GM13976 (cell line): ENCODE measurements at places on chromosomes 7 and 10.

DNA sequence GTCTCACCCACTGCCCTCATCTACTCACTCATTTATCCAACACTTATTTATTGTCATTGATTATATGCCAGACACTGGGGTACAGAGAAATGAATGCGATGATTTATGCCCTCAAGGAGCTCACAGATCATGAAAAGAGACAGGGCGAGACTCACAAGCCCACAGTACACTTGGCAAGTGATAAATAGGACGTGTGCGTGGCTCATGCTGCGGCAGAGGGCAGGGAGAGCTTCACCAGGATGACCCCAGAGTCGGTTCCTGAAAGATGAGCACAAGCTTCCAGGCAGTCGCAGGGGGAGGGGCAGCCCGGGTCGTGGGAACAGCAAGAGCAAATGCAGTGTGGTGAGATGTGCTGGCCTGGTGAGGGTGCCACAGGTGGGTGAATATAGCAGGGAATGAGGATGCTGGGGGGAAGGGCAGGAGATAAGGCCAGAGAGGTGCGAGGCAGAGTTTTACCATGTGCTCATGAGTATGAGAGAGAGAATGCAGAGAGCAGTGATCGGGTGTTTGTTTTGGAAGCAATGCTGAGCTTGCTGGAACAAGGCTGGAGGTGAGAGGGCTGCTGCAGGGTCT is 70.9 kb downstream of the ATXN7L1 start:
- no peak for DNase-seq

DNA sequence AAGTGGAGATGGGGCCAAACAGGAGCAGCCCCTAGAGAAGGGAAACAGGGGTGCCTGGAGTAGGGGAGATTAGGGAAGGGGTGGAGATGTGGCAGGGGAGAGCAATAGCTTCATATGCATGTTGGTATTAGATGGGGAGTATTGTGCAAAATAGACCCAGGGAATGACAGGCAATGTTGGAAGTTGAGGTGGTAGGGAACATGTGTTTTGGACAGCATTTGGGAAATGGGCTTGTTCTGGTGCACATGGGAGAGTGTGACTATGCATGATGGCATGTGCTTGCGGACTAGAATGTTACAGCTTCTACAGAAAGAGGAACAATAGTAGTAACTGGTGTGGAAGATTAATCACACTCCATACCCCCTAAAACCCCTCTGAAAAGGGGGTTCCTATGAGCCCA is 10.4 kb downstream of the PAX2 start:
- DNase-seq: no peak

DNA sequence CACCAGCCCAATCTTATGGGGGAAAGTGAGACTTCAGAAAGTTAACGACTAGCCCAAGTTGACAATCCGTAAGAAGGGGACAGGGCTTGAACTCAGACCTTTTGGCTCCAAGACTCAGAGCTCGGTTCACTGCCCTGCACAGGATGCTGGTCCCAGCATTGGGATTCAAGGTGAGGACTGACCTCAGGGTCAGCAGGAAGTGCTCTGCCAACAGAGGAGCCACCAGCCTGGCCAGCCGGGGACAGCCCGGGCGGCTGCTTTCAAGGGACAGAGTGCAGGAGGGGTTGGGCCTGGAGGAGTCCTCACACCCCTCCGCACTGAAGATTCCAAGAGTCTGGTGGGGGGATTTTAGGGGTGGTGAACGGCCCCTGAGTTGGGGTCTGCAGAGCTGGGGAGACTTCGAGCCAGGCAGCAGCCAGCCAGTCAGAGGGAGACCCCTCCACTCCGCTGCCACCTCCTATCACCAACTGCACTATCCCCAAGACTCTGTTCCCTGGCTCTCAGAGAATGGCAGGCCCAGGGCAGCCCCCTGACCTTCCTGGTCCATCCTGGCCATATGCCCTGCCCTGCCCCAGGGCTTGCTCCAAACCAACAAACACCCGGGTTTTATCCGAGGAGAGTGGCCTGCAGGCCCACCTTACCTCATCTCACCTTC is 19.7 kb downstream of the TLL2 start:
- no peak for DNase-seq

GRCh38 chr7:15781944-15782343 is 95.5 kb upstream of the MEOX2 start:
- DNase-seq: no peak

DNA sequence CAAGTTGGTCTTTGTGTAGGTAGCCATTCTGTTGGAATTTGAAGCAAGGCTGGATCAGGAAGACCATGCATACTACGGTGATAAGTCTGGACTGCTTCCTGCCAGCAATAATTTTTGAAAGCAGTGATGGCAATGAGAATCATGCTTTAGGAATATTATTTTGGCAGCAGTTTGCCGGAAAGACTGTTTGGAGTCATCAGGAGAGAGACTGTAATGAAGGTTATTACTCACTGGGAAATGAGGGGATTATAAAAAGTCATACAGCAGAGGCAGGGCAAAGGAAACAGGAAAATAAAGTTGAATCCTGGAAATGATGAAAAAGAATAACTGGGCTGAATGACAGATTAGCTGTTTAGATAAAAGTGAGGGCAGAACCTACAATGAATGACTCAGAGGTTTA is 1136.8 kb upstream of the AUTS2 start:
- DNase-seq: no peak

- peak; percentile 78 for DNase-seq
These were observed 3.6 kb downstream of the NXPH1 start for GRCh38 chr7:8436965-8437364.

- no peak for DNase-seq
These were observed 67.6 kb downstream of the FAM53B start for GRCh38 chr10:124676416-124677062.

DNA sequence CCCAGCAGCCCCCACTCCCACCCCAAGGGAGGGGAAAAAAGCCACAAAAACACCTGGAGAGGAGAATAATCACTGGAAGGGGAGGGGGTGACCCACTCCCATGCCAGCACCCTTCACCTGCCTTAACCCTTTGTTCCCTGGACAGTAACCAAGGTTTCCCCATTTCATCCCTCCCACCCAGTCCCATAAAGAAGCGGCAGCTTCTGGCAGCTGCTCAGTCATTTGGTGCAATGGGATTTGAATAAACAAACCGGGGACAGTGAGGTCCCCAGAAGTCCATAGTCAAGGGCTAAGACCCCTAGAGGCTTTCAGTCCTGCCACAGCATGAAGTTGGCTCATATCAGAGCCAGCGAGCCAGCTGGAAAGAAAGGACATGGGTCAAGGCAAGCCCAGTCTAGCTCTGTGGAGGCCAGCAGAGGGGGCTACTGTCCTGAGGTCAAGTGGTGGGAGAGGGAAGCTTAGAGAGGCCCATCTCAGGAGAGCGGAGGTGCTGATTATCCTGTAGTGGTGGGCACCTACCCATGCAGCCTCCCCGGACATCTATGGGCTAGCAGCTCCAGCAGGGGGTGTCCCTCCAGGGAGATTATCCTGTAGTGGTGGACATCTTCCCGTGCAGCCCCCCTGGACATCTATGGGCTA is 58.9 kb upstream of the LBX1 start:
- DNase-seq: peak; percentile 47

GRCh38 chr10:45454262-45454661 is 80.2 kb downstream of the ALOX5 start:
- no peak for DNase-seq

DNA sequence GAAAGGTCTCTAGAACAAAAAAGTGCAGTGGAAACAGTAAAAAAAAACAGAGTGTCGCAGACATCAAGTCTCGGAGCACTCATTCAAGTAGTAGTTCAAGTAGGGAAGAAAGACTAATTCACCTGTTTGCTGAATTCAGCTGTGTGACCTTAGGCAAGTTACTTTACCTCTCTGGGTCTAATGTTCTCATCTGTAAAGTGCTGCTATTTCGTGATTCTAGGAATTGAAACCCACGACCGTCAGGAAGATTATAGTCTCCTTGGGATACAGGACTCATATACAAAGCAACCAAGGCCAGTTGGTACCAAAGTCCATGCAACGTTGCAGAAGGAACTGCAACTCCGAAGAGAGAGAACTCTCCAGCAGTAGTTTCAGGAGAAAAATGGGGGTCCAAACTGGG is 26.1 kb downstream of the PRKCQ start:
- DNase-seq: no peak

- no peak for DNase-seq
These were observed 40.5 kb upstream of the MTPAP start for GRCh38 chr10:30389543-30389942.

- DNase-seq: no peak
These were observed 140.5 kb downstream of the FGFR2 start for GRCh38 chr10:121457729-121458128.

DNA sequence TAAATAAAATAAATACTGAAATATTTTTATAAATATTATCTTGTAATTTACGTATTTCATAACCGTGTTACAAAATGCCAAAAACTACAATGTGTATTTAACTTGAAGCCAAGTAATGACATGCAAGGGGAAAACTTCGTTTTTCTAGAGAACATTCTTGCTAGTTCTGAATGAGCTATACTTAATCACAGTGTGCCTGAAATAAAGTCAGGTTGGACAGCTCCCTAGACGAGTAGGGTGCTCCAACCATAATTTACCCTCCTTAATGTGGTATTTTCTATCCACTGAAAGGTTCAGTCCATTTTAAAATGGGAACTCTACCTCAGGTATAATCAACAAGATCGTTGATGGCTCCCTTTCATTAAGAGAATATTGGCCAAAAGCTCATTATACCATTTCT is 194.5 kb upstream of the AHR start:
- no peak for DNase-seq

- no peak for DNase-seq
These were observed 2.1 kb upstream of the FAM3C start for GRCh38 chr7:121398246-121398645.
